SK-N-SH (cell line): ENCODE measurements at places on chromosomes 11 and 22. TPM values are rescaled to one million over a fixed set of nuclear protein-coding genes. Genes with fewer than 3 reads are reported as not detected.

DNAJB7 gene
- polyA plus RNA-seq, result not detected in 2 replicates

POTEH gene
- polyA plus RNA-seq, result 1.3 TPM in 2 replicates

C11orf52 gene
- polyA plus RNA-seq, result not detected in 2 replicates

SEZ6L gene
- polyA plus RNA-seq, result 0.10 and 0.11 TPM in 2 replicates

TMEM45B gene
- polyA plus RNA-seq, result not detected in 2 replicates

- no peak overlapping the region for H3K4me3 ChIP-seq
- no peaks in the 10 kb centered on the region for H3K27me3 ChIP-seq
Observed at GRCh38 chr11:134399996-134400395, 12.0 kb downstream of the B3GAT1 start.

DNA sequence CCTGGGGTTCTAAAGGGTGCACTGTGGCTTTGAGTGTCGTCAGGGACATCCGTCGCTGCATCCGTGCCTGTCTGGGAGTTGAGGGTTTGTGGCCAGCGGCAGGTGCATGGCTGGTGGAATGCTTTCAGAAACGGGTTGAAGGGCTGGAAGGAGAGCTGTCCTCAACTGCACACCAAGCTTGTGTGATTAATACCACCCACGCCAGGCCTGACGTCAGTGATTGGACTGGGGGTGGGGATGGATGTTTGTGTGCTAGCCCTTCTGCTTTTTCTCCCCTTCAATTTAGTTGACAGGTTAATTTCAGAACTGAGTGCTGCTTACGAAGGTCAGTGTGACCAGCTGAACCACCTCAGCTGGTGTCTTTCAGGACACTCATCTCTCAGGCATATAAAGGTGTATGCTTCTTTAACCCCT lies 3.2 kb upstream of the GAB2 start:
- H3K4me3 ChIP-seq, result peak overlapping the region; percentile 27
- H3K27ac ChIP-seq, result peak overlapping the region; percentile 69; the same call in 1 of the 2 replicates
- no peaks in the 10 kb centered on the region for H3K27me3 ChIP-seq
- no peaks in the 10 kb centered on the region for H3K36me3 ChIP-seq

DNA sequence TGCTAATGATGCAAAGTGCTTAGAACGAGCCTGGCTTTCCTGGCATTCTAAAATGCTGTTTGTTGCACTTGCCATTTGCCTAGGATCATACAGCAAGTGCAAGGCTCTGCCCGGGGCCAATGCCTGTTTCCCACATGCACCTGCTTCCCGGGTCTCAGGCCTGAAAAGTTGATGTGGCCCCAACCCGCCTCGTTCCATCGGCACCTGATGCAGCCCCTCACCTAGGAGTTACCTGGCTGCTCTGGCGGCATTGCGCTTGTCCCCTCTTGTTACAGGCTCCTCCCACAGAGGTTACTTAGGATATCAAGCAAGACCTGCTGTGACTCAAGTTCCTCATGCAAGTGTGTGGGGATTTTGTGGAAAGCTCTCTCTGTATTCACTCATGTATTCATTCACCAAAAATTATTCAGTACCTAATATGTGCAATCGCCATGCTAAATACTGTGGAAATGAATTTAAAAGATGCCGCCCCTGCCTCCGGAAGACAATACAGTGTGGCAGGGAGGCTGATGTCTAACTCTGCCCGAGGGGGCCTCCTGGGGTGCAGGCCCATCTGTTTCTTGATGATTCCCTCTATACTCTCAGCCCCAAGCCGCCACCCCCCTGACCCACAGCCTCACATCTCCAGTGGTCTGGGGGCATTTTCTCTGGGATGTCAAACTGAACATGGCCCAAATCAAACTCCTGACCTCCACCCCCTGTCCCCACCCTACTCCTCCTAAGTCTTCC lies 184.5 kb downstream of the EFCAB6 start:
- no peak overlapping the region for H3K4me3 ChIP-seq
- no peak overlapping the region for H3K27ac ChIP-seq
- H3K4me1 ChIP-seq, result no peaks in the 10 kb centered on the region
- no peaks in the 10 kb centered on the region for H3K36me3 ChIP-seq
- DNase-seq, result no peak
- no peaks in the 10 kb centered on the region for H3K27me3 ChIP-seq

DNA sequence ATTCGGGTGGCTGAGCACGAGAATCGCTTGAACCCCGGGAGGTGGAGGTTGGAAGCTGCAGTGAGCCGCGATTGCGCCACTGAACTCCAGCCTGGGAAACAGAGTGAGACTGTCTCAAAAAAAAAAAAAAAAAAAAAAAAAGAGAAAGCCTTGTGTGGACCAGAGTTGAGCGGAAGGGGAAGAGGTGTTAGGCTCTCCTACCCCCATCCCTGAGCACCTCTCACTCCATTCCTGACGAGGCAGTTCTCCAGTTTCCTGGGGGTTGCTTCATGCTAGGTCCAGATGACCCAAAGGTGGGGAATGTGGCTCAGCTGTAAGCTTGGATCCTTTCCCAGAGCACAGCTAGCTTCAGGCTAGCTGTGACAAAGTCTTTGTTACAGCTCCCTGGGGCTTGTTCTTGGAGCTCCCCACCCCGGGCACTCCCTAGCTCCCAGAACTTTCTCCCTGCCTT lies 8.8 kb upstream of the DNAL4 start:
- no peaks in the 10 kb centered on the region for H3K27me3 ChIP-seq
- DNase-seq, result no peak
- H3K4me3 ChIP-seq, result no peak overlapping the region
- H3K36me3 ChIP-seq, result no peaks in the 10 kb centered on the region
- no peak overlapping the region for H3K27ac ChIP-seq

DNA sequence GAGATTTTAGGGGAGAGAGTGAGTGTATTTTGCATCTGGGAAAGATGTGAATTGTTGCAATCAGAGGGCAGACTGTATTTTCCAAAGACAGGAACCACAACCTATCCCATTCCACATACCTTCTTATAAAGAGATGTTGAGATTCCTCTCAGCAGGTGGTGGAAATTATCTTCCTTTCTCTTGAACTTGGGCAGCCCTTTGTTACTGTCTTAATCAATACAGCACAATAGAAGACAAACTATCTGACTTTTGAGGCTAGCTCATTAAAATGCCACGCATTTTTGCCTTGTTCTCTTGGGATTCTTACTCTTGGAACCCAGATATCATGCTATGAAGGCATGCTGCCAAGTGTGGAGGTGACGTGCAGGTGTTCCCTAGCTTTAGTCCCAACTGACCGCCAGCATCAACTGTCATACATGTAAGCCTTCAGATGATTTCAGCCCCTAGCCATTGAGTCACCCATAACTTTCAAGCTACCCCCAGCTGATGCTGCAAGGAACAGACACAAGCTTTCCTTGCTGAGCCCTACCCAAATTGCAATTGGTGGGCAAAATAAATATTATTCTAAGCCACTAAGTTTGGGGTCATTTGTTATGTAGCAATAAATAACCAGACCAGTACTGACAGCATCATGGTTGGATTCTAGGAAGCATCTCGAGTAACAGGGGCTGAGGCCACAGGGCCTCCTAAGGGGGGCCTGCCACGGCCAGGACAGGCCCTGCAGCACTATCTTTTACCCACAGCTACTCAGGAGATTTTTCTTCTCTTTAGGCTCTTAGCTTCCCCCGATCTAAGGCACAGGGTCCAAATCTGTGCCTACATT lies 63.0 kb downstream of the RPL27A start:
- no peaks in the 10 kb centered on the region for H3K4me1 ChIP-seq
- no peak for DNase-seq
- H3K4me3 ChIP-seq, result no peak overlapping the region
- peaks cover 15% of the 10 kb centered on the region for H3K36me3 ChIP-seq
- no peaks in the 10 kb centered on the region for H3K27me3 ChIP-seq
- H3K27ac ChIP-seq, result no peak overlapping the region

- no peak overlapping the region for H3K4me3 ChIP-seq
- H3K36me3 ChIP-seq, result no peaks in the 10 kb centered on the region
- DNase-seq, result no peak
- no peaks in the 10 kb centered on the region for H3K4me1 ChIP-seq
- no peaks in the 10 kb centered on the region for H3K27me3 ChIP-seq
Observed at GRCh38 chr11:75463106-75463774, 30.2 kb upstream of the KLHL35 start.

DNA sequence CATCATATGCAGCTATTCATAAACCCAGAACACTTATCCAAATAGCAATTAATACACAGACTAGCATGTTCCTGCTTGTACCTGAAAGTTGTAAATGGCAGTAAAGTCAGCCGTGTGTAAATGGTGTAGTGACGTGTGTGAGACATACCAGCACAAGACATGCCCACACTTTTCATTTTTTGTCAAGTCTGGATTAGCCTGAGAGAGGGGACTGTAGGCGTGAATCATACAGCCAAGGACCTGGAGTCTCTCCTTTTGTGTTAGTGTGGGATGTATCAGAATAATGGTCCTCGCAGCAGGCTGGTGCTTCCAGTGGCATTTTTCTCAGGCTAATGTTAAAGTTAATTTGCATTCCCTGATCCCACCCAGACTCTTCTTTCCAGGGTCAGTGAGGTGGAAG lies 116.8 kb upstream of the BMAL1 start:
- H3K27me3 ChIP-seq, result no peaks in the 10 kb centered on the region; the same call in 1 of the 2 replicates
- H3K36me3 ChIP-seq, result no peaks in the 10 kb centered on the region
- H3K27ac ChIP-seq, result no peak overlapping the region
- H3K4me1 ChIP-seq, result no peaks in the 10 kb centered on the region
